HFFc6 (cell line): ENCODE measurements at places on chromosomes 13 and 19. TPM values are rescaled to one million over a fixed set of nuclear protein-coding genes. Genes with fewer than 3 reads are reported as not detected.

KCNK6 gene
- total RNA-seq = 2.7 and 8.9 TPM in 2 replicates

GRCh38 chr19:3149526-3150505 lies 14.0 kb downstream of the GNA15 start:
- H3K36me3 ChIP-seq = peaks cover 2% of the 10 kb centered on the region
- H3K4me3 ChIP-seq = no peak overlapping the region
- H3K4me1 ChIP-seq = no peaks in the 10 kb centered on the region
- DNase-seq = no peak
- H3K27me3 ChIP-seq = no peaks in the 10 kb centered on the region

GRCh38 chr13:92512852-92513251 lies 713.8 kb upstream of the GPC6 start:
- no peaks in the 10 kb centered on the region for H3K4me1 ChIP-seq
- DNase-seq = no peak
- no peak overlapping the region for H3K4me3 ChIP-seq

DNA sequence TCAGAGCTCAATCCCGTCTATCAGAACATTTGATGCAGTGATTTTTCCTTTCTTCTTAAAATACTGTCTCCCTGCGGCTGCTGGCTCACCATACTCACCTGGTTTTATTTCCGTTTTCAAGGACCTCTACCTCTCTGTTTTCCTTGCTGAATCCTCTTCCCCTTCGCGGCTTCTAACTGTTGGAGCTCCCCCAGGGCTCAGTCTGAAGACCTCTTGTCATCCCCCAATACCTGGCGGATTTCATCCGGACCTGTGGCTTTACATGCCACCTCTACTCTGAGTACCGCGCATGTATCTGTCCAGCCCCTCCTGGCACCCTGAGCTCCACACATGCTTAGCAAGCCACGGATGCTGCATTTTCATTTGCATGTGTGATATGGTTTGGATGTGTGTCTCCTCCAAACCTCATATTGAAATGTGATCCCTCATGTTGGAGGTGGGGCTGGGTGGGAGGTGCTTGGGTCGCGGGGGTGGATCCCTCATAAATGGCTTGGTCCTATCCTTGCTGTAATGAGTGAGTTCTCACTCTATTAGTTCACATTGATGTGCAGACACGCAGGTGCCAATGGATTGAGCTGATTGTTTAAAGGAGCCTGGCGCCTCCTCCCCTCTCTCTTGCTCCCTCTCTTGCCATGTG lies 106.2 kb upstream of the LSM14A start:
- peaks cover 27% of the 10 kb centered on the region for H3K4me1 ChIP-seq
- no peak overlapping the region for H3K4me3 ChIP-seq
- no peaks in the 10 kb centered on the region for H3K36me3 ChIP-seq
